ENCODE measurements at places on chromosomes 6 and 20.

GRCh38 chr20:38893056-38893564 is 33.1 kb upstream of the FAM83D start:
- no peak for DNase-seq

DNA sequence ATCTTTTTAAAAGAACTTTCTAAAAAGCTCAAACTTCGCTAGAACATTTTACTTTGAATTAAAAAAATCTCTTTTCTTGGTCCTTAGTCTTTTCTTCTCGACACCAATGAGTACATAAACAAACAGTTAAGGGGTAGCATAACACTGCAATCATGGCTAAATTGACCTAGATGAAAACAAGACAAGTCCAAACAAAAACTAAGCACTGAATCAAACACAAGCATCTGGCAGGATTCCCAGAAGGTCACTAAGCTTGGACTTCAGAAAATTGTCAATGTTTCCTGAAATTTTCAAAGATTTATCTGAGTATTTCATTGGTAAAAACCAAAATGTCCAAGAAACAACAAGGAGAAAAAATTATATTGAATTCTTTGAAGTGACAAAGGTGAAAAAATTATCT is 5.0 kb downstream of the COL21A1 start:
- DNase-seq: no peak

DNA sequence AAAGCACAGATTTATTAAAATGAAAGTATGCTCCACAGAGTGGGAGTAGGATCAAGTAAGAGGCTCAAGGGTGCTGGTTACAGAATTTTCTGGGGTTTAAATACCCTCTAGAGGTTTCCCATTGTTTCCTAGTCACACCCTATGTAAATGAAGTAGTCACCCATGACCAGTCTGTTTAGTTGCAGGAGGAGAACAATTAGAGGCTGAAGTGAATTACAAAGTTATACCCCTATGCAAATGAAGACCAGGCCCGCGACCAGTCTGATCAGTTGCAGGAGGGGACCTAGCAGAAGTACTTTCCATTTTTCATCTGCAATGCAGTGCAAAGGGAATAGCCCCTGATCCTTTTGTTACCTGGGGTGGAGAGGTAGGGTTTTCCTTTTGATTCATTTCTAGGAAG is 11.8 kb upstream of the FILIP1 start:
- no peak for DNase-seq

DNA sequence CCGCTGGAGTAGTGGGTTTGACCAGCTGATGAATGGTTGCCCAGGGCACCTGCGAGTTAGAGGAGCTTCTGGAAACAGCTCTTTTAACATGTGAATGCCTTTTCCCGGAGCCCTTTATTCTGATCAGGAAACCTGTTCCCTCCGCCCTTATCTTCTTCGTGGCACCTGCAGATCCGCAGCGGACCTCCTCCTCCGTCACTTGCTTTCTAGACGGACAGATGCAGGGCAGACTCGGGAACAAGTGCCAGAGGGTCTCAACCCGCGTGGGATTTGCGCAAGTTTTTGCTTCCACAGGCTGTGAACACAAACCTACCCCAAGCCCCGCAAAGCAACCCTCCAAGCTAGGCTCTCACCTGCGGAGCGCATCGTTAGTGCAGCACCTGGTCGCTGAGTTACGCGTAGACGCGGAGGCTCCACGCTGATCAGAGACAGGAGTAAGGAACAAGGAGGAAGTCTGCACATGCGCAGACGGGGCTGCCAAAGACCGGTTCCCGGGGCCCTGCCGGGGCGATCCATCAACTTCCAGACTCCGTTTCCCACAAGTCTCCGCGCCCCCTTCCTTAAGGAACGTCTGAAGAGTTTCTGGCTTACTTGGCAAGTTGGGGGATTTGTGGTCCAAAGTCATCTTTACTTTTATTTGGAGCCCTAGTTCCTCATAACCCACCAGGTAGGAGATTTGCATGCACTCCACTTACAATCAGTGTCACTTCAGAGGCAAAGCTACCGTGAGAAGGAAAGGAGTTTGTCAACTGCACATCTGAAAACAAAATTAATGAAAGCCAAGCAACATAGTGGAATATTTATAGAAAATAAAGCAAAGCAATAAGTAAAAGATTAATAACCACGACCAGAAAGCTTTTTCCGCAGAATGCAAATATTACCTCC is 52.7 kb upstream of the ELMO2 start:
- peak; percentile 94 for DNase-seq

DNA sequence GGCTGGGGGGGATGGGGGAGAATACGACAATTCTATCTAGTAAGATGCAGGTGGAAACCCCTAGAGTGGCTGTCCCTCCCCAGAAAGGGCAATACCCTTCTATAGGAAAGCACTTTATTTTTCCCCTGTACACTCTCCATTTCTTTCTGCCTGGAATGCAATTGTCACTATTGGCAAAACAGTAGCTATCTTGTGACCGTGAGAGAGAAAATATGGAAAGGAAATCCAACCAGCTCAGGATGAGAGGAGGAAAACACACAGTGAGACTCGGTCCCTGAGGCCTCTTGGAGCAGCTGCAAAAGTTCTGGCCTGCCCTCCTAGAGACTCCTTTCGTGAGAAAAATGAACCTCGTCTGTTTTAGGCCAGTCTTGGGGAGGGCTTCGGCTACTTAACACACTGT is 43.4 kb downstream of the FAM50B start:
- DNase-seq: no peak

GRCh38 chr6:89612121-89612520 is 26.4 kb downstream of the LYRM2 start:
- peak; percentile 57 for DNase-seq

GRCh38 chr6:43774776-43775534 is 4.9 kb downstream of the VEGFA start:
- peak; percentile 85 for DNase-seq

DNA sequence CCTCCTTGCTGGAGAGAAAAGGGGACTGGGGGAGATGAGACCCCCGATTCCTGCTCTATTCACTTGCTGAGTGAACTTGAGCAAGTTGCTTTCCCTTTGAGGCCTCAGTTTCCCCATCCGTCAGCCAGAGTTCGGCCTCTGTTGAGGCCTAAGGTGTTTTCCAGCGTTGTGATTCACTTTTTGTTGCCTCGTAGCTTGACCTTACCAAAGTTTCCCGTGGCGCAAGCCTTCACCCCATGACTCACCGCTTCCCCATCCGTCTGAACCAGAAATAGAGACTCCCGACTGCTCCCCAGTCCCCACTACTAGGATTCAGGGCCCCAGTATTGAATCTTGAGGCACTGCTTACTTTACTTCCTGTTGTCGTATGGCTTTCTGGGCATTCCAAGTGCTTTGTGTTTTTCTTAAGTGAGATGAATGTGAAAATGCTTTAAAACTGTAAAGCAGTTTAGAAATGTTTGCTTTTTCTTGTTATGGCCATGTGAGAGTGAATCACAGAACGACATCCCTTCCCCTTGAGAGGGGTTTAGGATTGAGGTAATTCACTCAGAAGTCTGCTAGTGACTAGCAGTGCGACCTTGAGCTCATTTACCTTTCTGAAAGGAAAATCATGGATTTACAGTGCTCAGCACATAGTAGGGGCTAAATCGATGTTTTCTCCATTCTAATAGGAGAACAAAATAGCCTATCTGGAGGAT is 1.2 kb downstream of the CHMP4B start:
- DNase-seq: no peak

- DNase-seq: no peak
Measured at GRCh38 chr20:47412083-47412482, 55.6 kb upstream of the ZMYND8 start.

DNA sequence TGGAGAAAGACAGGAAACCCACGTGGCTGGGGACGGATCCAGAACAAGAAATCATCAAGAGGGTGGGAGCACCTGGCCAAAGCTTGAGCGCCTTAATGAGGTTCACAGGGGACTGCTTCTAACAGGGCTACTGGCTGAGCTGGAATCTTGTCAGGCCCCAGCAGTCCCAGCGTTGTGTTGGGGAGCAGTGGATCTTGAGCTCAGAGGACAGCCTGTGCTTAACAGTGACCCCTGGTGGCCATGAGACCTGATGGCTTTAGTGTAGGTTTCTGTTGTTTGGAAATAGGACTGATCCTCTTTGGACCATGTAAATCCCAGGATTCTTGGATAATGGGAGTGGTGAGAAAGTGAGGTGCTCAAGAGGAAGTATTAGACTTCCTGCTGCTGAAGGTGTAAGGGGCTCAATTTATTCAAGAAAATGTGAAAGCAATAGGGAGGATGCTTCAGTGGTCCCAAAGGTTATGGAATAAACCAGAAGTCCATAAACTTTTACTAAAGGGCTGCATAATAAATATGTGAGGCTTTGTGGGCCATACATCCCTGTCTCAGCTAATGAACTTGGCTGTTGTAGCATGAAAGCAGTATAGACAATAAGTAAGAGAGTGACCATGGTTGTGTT is 216.2 kb downstream of the NFATC2 start:
- DNase-seq: peak; percentile 76

GRCh38 chr6:129115471-129115870 is 232.5 kb downstream of the LAMA2 start:
- DNase-seq: no peak

GRCh38 chr6:85864453-85865401 is 222.0 kb upstream of the SYNCRIP start:
- DNase-seq: no peak

DNA sequence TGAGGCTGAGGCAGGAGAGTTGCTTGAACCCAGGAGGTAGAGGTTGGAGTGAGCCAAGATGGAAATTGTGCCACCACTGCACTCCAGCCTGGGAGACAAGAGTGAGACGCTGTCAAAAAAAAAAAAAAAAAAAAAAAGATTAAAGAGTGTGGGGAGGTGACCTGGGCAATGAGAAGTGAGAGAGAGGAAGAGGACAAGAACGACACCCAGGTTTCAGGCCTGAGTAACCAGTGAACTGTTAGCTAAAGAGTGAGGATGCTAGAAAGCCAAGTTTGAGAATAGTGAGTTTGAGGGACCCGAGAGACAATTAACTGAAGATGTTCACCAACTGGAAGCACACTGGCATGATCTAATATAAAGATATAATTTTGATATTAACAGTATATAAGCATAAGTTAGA is 85.4 kb upstream of the TNFAIP3 start:
- DNase-seq: no peak

GRCh38 chr6:16168858-16169257 is 40.0 kb downstream of the MYLIP start:
- DNase-seq: no peak

DNA sequence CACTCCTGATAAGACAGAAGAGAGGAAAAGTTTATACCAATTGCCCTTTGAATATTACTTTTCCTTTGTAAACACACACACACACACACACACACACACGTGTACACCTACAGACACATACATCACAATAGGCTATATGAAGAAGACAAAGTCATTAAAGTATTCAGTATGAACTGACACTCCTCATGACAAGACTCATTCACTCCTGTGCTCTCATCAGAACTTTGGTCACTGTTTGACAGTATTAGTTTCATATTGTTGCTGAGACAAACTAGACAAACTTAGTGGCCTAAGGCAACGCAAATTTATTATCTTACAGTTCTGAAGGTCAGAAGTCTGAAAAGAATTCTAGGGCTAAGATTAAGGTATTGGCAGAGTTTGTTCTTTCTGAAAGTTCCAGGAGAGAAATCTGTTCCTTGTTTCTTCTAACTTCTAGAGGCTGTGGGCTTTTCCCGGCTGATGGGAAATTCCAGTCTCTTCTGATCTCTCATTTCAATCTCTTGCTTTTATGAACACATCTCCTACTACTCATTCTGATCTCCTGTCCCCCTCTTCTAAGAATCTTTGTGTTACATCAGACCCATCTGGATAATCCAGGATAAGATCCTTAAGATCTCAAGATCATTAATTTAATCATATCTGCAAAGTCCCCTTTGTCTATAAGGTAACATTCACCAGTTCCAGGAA is 171.3 kb downstream of the HACE1 start:
- no peak for DNase-seq

DNA sequence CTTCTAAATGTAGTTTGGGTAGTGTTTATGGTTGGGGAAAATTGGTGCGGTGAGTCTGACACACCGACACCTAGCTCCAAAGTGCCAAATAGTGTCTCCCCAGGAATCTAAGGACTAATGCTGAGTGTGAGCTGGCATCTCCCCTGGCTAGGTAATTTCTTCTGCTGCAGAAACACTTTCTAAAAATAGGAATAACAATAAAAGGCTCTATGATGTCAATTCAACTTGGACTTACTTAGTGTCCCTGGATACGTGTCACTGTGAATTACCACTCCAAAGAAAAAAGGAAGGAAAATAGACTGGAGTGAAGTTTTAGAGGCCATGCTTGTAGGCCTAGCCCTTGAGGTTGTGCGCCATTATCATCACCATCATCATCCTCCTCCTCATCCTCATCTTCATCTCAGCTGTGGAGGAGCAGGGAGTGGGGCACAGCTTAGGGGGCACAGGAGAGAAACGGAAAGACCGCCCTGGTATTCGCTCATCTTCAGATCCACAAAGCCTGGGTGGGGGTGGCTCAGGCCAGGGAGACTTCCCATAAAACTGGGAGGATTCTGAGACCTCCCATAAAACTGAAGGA is 89.6 kb downstream of the TBC1D7 start:
- no peak for DNase-seq
